T-cell (primary cell): ENCODE measurements at places on chromosomes 6 and 20.

DNA sequence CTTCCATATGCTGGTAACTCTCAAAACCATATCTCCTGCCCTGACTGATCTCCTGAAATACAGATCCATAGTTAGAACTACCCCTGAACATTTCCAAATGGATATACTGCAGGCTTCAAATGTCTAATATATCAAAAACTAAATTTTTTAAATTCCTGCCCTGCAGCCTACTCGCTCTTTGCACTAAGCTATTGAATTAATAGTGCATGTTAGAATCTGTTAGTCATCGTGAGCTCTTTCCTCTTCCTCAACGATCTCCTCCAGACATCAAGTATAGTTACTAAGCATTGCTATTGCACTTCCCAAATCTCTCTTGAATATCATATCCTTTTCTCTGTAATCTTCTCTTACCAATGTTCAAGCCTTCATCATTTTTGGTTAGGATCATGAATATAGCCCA lies 26.0 kb upstream of the RSPO3 start:
- no peak for DNase-seq

GRCh38 chr6:123802697-123803503 lies 765 bp upstream of the NKAIN2 start:
- DNase-seq, result peak; percentile 9

GRCh38 chr6:27163834-27164233 lies 83.7 kb upstream of the PRSS16 start:
- no peak for DNase-seq

- no peak for DNase-seq
Measured at GRCh38 chr6:37354526-37355384, 972 bp downstream of the RNF8 start.

DNA sequence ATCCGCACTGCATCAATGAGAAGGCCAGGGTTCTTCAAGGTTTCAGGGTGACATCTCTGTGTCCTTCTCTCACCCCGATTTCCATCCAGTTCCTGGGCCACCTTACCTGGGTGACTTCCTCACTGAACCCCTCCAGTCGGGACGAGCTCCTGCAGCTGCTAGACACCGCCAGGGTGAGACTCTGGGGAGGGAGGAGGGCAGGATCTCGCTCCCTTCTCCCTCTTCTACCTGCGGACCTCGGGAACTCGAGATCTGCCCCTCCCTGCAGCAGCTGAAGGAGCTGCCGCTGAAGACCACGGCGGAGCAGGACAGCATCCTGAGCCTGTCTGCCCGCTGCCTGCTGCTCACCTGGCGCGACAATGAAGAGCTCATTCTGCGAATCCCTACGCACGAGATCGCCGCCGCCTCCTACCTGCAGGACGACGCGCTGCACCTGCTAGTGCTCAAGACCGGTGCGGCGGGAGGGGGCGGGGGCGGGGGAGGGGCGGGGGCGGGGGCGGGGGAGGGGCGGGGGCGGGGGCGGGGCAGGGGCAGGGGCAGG lies 7.5 kb downstream of the CCM2L start:
- DNase-seq, result peak; percentile 55

DNA sequence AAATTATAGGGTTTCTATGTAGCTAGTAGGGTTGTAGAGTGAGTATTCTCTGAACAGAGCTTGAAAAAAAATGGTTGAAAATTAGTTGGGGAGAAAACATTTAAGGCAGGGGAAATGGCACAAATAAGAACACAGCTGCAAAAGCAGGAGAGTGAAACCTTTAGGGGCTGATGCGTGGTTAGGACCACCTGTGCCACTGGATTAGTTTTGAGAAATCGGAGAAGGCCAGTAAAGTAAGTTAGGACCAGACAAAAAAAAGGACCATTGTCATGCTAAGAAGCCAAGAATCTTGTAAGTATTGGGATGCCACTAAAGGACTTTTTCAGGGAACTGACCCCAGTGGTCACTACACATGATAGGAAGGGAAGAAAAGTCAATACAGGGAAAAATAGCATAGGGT lies 9.4 kb downstream of the PLAGL1 start:
- no peak for DNase-seq

DNA sequence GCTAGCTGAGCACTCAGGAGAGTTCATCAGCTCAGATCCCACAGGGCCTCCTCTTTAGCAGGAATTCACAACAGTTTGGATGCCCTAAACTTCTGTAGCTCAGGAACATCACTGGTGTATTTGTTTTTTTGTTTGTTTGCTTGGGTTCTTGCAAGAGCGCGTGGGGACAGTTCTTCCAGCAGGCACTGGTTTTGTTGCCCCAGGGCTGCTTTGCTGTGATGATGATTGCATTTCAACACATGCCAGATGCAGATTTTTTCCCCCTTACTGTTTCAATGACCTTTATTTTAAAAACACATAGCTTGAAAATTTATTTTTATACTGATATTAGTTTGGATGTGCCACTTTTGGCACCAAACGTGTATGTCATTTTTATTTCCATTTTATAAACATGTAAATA lies 77.1 kb downstream of the DHX35 start:
- no peak for DNase-seq

GRCh38 chr6:157292202-157292601 lies 31.1 kb downstream of the TMEM242 start:
- no peak for DNase-seq

DNA sequence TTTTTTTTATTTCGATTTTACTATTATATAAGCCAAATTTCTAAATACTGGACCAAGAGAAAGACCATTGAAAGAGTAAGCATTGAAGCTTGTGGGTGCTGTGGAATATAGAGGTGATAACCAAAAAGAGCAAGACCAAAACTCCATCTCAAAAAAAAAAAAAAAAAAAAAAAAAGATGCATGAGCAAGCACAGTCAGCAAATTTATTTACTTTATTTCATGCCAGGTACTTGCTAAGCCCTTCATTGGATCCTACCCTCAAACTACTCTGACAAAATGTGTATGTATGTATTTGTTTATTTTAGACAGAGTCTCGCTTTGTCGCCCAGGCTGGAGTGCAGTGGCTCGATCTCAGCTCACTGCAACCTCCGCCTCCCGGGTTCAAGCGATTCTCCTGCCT lies 27.8 kb downstream of the BAK1 start:
- DNase-seq, result no peak
